Left ventricle myocardium inferior (tissue), 1 donor: ENCODE measurements at places on chromosomes 13 and 19.

DNA sequence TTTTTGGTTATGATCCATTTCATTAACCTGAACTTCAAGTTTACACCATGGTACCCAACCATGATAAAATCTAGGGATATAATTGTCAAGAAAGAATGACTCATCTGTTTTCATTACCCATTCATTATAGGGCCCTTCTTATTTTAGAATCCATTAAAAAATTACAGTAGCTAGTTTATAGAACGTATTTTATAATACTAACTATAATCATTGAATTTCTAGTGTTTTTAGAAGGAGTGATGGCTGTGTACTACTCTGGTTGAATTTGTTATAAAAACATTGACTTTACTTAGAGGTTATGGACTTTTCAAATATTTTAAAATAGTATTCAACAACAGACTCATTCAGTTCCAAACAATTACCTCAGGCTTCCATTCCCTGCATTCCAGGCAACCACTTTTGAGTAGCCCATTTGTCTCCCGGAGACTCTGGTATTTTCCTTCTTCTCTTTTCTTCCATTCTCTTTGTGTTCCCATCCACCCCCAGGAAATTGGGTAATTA lies 71.9 kb upstream of the KLF12 start:
- H3K27me3 ChIP-seq, result no peaks in the 10 kb centered on the region
- H3K27ac ChIP-seq, result no peak overlapping the region
- H3K4me1 ChIP-seq, result peaks cover 8% of the 10 kb centered on the region
- no peak overlapping the region for H3K4me3 ChIP-seq
- no peaks in the 10 kb centered on the region for H3K36me3 ChIP-seq

DNA sequence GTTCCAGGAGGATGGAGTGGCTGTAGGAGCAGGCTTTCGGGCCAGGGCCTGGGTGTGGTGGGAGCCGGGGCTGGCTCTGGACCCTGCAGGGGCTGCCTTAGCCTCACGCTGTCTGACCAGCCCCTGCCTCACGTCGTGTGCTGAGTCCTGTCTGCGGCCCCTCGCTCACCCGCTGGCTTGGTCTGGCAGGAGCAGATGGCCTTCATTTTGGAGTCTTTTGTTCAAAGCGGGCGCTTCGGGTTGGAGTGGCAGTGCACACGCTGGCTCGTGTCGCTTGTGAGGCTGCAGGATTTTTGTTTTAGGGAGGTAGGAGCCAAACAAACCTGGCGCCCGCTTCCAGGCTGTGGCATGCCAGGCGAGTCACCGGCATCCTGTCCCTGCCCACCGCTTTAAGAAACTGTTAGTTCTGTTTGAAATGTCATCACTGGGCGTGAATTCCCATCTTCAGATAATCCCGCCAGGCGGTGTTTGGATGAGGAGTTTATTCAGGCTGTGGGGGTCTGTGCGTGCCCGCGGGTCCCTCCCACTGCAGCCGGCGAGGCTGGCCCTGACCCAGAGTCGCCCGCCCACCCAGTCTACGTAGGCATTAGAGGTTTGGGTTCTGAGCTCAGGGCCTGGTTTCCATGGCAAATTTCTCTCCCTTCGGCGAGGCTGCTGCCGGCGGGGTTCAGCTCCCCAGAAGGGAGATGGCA lies 89.8 kb downstream of the KDM4B start:
- DNase-seq, result no peak
- H3K36me3 ChIP-seq, result peaks cover 50% of the 10 kb centered on the region
- no peaks in the 10 kb centered on the region for H3K27me3 ChIP-seq

GRCh38 chr13:72437458-72437857 lies 290.0 kb downstream of the MZT1 start:
- H3K4me3 ChIP-seq, result no peak overlapping the region
- no peak overlapping the region for H3K27ac ChIP-seq
- no peak for DNase-seq
- H3K4me1 ChIP-seq, result no peaks in the 10 kb centered on the region

DNA sequence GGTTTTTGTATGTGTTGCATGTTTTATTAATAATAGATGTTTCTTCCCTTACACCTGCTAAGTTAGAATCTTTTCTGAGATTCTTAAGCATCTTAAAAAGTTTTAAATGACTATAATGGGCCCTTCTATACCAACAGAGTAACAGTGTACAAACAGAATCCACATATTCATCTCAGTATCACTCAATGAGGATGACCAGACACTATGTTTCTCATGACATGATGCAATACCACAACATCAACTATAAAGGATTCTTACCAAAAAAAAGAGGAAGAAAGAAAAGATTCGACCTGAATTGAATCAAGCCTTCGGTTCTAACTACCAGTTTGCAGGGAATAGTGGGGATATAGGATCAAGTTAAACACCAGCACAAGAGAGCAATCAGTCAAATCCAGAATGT lies 56.5 kb downstream of the INTS6 start:
- H3K27ac ChIP-seq, result no peak overlapping the region
- H3K4me1 ChIP-seq, result peaks cover 39% of the 10 kb centered on the region
- H3K27me3 ChIP-seq, result no peaks in the 10 kb centered on the region
- peaks cover 7% of the 10 kb centered on the region for H3K36me3 ChIP-seq
- H3K4me3 ChIP-seq, result no peak overlapping the region

DNA sequence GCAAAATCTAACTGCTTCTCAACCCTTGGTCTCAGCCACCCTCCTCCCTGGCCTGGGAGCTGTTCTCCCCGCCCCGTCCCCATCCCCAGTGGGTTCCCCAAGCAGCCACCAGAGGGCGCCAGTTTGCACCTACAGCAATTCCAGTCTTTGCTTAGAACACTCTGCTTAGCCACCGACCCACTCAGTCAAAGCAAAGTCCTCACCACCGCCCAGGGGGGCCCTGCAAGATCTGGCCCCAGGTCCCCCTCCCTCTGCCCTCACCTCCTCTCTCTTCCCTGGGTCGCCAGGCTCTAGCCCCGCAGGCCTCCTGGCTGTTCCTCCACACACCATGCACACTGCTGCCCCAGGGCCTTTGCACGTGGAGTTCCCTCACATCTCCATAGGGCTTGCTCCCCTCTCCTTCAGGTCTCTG lies 12.4 kb downstream of the TMEM143 start:
- peaks cover 8% of the 10 kb centered on the region for H3K4me1 ChIP-seq
- H3K4me3 ChIP-seq, result no peak overlapping the region
- H3K27ac ChIP-seq, result no peak overlapping the region
- no peaks in the 10 kb centered on the region for H3K27me3 ChIP-seq
